NCI-H82 (cell line): ENCODE measurements at places on chromosomes 5 and 9.
A peak's percentile ranks its signal among the peaks of the same experiment; 100 is the strongest.

- DNase-seq = no peak
Observed at GRCh38 chr5:149154650-149155049, 13.4 kb downstream of the ABLIM3 start.

GRCh38 chr5:132661231-132662003, 3.4 kb downstream of the IL13 start:
- no peak for DNase-seq

- DNase-seq = no peak
Observed at GRCh38 chr5:176507911-176508310, 29.3 kb downstream of the RNF44 start.

- peak; percentile 9 for DNase-seq
Observed at GRCh38 chr5:59484618-59485017, 408.9 kb downstream of the PDE4D start.

DNA sequence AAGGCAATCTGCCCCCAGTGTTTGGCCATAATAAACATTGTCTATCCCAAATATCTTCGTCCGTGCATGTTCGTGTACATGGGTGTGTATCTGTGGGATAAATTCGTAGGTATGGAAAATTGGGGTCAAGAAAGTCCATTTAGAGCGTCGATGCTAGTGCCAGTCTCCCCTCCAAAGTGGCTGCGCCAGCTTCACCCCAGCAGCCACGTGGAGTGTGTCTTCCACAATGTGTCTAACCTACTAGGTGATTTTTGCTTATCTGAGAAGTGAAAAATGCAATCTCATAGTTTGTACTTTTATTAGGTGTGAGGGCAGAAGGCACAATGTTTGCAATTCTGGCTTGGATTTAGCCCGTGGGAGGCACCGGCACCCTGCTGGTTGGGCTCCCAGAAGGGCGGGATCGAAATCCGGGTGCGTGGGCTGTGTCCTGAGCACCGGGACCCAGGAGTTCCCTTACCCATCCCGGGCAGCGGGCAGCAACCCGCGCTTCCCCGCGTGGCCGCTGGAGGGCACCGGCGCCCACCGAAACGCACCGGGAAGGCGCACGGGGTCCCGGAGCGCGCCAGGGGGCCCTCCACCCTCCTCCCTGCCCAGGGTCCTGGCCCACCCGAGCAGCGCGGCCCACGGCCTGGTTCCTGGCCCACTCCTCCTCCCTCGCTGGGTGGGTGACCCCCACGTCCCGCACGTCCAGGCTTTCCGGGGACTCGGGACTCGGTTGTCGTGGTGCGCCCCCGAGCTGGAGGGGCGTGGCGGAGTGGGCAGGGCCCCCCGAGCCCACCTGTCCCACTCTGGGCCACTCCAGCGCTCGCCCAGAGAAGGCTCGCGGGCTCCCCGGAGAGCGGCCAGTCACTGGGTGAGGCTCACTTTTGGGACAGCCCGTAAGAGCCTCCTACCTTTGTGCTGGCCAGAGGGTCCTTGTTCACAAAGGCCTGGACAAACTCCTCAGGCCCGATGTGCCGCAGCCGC, 55.4 kb upstream of the RNF130 start:
- peak; percentile 49 for DNase-seq

DNA sequence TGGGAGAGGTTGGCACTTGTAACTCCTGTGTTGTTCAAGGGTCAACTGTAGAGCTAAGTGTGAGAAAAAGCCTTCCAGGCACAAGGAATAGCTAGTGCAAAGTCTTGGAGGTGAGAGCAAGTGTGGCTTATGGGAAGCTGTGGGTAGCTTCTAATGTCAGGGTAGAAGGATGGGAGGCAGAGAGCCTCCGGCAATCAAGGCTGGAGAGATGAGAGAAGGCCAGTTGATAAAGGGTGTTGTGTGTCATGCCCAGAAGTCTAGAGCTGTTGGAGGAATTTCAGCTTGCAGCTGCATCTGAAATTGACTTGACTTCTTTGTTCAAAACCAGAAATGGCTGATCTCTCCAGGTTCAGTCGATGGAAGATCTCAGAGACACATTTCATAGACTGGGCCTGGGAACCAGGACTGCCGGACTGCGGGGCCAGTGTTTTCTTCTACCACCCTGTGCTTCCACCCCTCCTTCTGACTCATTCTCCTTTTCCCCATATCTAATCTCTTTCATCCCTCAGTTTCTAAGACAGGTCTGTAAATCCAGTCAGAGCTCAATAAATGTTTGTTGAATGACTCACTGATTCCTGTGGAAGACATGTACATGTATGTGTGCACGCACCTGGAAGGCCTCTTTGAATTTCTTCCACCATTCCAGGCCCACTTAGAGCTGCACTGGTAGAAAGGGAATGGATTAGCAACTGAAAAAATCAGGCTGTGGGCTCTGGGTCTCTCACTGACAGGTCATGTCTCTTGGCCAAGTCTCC, 67.8 kb upstream of the KLF4 start:
- no peak for DNase-seq

GRCh38 chr9:121434969-121435368, 64.7 kb downstream of the GGTA1 start:
- DNase-seq = no peak

GRCh38 chr9:134488331-134489280, 153.0 kb upstream of the COL5A1 start:
- no peak for DNase-seq

GRCh38 chr5:26647781-26648180, 390.6 kb downstream of the CDH9 start:
- DNase-seq = no peak

DNA sequence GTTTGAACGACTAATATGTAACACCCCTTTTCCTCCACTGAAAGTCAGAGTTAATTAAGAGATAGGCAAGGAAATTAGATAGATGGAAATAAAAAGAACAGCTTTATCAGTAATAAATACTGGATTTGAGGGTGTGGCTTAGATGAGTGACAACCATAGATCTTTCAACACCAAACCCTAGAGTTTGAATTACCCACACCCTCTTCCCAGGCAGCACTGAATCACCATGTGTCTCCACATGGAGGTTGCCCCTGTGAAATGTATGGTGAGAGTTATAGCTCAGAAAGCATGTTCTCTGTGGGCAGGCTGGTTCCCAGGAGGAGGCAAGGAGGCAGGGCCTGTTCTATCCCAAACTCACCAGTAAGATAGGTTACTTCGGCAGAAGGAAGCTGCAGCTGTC, 69.7 kb downstream of the TMEM174 start:
- no peak for DNase-seq

GRCh38 chr5:50710838-50711237, 44.4 kb downstream of the PARP8 start:
- no peak for DNase-seq

DNA sequence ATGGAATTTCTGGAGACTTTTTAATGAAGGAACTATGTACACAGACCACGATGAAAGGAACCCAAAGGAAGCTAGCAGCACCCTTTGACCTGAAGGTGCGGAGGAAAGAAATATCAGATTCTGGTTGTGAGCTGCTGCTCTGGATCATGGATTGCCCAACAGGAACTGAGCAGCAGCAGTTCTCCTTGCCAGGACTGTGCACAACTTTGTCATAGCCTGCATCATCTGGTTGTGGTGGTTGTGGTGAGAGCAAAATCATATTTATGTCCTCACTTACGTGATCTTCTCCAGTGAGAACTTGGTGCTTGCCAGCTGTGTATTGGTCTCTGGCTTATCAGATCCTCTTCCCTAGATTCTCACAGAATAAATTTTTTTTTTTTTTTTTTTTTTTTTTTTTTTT, 70.7 kb upstream of the LPAR1 start:
- no peak for DNase-seq

DNA sequence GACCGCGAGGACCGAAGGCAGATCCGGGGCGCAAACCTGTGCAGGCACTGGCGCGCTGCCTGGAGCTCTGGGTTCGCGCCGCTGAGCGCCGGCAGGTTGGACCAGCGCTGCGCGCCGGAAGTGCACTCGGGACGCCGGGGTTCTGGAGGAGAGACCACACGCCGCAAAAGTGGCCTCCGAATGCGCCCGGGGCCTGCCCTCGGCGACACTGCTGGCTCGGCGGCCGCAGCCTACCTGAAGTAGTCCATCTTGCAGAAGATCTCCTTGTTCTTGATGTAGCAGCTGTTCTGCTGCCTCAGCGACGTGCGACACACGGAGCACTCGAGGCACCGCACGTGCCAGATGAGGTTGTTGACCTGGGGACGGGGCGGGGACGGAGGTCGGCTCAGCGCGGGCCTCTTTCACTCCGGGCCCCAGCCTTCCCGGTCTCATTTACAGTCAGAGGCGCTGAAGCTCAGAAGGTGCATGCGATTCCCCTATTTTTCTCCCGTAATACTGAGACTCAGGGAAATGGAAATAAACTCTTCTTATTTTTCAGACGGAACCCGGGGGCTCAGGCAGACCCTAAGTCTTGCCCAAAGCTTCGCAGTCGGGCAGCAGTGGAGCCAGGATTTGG, 2.5 kb downstream of the LHX6 start:
- DNase-seq = no peak

DNA sequence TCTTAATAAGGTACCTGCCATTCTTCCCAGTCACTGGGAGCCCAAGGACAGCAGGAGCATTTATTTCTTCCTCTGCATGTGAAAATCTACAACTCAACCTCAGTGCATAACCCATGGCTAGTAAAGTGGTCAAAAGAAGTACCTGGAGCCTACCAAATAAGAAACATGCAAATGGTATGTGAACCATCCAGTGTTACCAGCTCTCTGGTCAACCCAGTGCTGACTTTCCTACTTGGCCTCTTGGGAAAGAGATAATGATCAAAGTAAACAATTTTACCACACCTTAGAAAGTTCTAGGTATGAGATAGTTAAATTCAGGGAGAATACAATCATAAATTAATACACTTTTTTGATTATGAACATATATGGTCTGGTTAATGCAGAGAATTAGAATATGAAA, 325.6 kb downstream of the ENC1 start:
- DNase-seq = no peak

GRCh38 chr5:132019857-132020555, 8.5 kb upstream of the ACSL6 start:
- no peak for DNase-seq

DNA sequence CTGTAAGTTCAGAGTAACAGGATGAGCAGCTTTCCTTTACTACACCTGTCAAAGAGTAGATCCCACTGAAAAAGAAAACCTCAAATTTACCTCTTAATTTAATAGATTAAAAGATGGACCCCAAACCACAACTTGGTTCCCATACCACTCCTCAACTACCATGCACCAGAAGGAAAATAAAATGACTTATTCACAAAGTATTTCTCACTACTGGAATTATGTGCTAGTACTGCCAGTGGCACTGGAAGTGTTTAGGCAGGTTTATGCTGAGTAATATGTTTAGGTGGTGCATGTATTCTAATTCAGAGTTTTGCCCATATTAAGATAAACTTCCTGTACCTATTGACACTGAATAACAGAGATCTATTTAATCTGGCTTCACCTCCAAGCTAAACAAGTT, 6.6 kb downstream of the PLK2 start:
- DNase-seq = no peak

GRCh38 chr9:6702707-6703106, 55.1 kb upstream of the KDM4C start:
- no peak for DNase-seq

DNA sequence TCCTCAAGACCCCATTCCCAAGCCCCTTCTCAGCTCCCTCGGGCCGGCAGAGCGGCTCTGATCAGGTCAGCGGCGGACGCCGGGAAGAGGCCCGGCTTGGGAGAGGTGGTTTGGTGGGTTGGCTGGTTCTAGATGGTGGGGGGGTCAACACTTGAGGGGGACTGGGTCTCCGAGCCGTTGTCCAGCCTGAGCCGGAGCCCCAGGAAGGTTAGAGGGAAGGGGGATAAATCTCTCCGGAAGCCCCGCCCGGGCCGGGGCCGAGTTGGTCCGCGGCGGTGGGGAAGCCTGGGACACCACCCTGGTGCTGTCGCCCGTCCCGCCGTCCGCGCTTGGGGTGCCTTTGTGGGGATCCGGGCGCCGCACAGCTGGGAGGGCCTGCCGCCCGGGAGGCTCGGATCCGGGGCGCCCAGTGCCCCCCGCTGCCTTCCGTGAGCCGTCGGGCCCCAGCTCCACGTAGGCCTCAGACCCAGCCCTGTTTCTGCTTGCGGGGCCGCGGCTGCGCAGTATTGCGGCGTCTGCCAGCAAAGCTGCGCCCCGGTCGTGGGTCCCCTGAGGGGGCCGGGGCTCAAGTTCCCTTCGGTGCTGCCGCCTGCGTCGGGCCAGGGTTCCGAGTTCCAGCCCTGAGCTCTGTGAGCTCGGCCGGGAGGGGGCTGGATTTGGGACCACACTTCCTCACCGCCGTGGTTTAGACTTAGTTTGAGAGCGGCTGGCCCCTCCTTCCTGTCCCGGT, 542 bp upstream of the TRIM52 start:
- DNase-seq = no peak

DNA sequence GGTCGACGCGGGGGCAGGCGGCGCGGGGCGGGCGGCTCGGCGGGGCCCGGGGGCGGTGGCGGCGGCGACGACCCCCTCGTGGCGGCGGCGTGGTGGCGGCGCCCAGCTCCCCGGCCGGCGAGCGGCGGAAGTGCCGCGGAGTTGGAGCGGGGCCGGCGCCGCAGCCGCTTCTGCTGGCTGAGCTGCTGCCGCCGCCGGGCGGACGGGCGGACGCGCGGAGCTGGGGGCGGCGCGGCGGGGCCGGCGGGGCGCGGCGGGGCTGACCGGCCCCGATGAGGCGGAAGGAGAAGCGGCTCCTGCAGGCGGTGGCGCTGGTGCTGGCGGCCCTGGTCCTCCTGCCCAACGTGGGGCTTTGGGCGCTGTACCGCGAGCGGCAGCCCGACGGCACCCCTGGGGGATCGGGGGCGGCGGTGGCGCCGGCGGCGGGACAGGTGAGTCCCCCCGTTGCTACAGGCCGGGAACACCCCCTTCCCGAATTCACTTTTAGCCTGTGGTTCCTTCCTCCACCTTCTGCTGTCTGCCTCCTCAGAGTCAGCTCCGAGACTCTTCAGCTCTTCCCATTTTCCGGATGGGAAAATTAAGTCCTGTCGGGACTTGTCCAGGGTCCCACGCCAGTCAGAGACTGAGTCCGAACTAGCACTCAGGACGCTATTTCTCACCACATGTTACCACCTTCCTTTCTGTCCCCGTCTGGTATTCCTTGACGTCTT, at the start of gene GALNT10:
TSS of gene GALNT10 (plus strand) at position 139 of the 710 bp plus-strand sequence. CDS start at position 273, 134 bp downstream.
- peak; percentile 70 for DNase-seq

DNA sequence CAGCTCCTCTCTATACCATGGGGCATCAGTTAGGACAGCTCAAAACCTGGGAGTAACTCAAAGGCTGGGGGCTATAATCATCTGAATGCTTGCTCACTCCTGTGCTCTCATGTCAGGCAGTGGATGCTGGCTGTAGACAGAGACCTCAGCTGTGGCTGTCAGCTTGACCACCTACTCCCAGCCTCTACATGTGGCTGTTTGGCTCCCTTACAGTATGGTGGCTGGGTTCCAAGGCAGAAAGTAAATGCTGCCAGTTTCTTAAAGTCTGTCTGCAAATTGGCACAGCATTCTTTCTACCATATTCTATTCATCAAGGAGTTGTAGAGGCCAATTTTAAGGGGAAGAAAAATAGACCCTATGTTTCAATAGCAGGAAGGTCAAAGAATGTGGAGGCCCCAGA, 66.9 kb downstream of the TMC1 start:
- DNase-seq = no peak

DNA sequence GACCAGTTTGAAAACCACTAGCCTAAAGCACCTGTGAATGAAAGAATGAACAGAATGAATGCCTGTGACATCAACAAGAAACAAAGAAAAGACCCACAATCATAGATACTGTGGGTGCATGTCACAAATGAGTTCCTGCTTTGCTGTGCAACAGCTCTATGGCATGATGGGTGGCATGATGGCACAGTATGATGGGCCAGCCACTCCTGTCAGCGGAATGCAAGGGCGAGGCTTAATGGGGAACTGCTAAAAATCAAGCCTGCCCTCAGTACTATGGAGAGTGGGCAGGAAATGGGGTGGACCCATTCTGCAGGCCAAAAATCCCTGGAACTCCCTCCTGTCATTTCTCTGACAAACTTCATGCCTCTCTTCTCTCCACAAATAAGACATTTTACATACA, 89.0 kb downstream of the DCP2 start:
- no peak for DNase-seq

- peak; percentile 35 for DNase-seq
Observed at GRCh38 chr9:93592643-93593021, 16.2 kb downstream of the PHF2 start.
